Hair follicle dermal papilla cell (primary cell): ENCODE measurements at places on chromosomes 12 and 14. TPM values are rescaled to one million over a fixed set of nuclear protein-coding genes. Genes with fewer than 3 reads are reported as not detected.

The SERPINA5 gene
- not detected in 2 replicates for total RNA-seq

The RNASE1 gene
- total RNA-seq, result not detected in 2 replicates

The FLRT2 gene
- total RNA-seq, result 62.5 and 89.0 TPM in 2 replicates

The RHEBL1 gene
- 0.36 TPM in 1 of 2 replicates, not detected in the other for total RNA-seq

The TAS2R7 gene
- 0.16 TPM in 1 of 2 replicates, not detected in the other for total RNA-seq

The GALNT16 gene
- 4.0 and 4.9 TPM in 2 replicates for total RNA-seq

The FBRSL1 gene
- total RNA-seq, result 2.4 and 2.9 TPM in 2 replicates

The NID2 gene
- 214 and 291 TPM in 2 replicates for total RNA-seq

The KIF26A gene
- total RNA-seq, result 0.24 and 1.5 TPM in 2 replicates

The LYZ gene
- total RNA-seq, result not detected in 2 replicates

The GLIPR1 gene
- total RNA-seq, result 130 and 279 TPM in 2 replicates

The SLC17A8 gene
- total RNA-seq, result not detected in 2 replicates

The SMCO2 gene
- not detected in 2 replicates for total RNA-seq

The SLC39A2 gene
- 0.12 and 0.16 TPM in 2 replicates for total RNA-seq
